ENCODE measurements at places on chromosomes 2 and 18.

DNA sequence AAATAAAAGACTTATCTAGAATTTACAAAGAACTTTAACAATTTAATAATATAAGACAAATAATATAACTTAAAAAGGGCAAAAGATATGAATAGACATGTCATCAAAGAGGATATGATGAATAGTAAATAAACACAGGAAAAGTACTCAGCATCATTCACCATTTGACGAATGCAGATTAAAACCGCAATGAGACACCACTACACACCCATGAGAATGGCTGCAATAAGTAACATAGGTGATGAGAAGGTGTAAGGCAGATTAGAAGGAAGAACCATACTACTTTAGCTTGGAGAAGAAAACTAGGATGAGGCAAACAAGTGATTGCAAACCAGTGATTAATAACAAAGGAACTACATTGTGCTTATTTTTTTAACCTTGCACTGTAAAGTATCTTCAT, 152.0 kb downstream of the CYRIA start:
- no peak for DNase-seq

DNA sequence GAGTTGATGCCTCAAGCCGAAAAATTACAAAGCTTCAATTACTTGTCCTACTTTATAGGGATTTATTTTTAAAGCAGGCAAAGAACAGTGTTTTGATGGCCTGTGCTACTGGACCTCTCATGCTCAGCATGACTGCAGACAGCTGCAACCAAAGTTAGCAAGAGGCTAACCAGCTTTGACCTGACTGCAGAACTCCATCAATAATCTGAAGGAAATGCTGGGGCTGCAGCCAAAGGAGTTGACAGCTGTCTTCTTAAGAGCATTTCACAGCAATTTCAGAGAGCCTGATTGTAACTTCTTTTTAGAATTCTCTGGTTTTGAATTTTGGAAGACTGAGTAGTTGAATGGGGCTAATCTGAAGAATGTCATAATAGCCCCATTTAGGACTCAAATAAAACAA, 46.5 kb upstream of the SESTD1 start:
- no peak for DNase-seq

DNA sequence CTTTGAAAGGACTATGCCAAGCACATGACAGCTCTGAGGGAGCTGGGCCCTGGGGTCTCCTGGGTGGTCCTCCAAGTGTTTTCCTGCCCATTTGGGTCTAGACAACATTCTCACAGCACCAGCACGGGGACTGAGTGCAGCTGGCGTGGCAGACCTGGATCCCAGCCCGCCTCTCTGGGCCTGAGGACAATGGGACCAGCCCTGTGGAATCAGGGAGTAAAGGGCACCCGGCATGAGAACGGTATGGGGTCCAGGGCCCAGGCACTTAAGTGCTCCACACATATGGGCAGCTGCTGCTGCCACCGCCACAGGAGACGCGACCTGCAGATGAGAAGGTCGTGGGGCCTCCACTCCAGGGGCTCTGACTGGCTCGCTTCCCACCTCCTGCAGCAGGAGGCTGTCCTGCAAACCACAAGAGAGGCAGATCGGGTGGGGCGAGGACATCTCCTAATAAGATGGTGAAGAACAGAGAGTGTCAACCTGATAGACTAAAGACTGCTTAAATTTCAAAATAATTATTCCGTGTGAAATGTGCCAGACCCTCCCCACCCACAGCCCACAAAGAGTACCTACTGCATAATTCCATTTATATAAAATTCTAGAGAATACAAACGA, 46.3 kb downstream of the FAM178B start:
- peak; percentile 14 for DNase-seq

DNA sequence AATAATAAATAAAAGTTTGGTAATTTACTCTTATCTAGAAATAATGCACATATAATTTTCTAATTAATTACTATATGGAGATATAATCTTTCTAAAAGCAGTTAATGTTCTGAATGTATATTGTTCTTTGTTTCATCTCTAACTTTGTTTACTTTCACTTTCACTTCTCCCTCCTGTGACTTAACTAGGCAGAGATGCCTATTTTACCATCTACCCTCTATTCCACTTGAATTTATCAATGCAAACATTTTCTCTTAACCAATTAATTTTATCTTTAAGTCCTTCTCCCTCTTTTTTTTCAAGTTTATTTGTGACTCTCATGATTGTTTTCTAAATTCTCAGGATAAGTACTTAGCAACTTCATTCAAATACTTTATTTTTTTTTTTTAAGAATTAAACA, 55.1 kb upstream of the IL1RL1 start:
- no peak for DNase-seq

GRCh38 chr2:191854382-191855372, 7.8 kb upstream of the CAVIN2 start:
- DNase-seq = no peak

- DNase-seq = no peak
Measured at GRCh38 chr2:202065876-202066275, 7.2 kb upstream of the KIAA2012 start.

- DNase-seq = no peak
Measured at GRCh38 chr2:136375017-136375901, 257.3 kb upstream of the CXCR4 start.

DNA sequence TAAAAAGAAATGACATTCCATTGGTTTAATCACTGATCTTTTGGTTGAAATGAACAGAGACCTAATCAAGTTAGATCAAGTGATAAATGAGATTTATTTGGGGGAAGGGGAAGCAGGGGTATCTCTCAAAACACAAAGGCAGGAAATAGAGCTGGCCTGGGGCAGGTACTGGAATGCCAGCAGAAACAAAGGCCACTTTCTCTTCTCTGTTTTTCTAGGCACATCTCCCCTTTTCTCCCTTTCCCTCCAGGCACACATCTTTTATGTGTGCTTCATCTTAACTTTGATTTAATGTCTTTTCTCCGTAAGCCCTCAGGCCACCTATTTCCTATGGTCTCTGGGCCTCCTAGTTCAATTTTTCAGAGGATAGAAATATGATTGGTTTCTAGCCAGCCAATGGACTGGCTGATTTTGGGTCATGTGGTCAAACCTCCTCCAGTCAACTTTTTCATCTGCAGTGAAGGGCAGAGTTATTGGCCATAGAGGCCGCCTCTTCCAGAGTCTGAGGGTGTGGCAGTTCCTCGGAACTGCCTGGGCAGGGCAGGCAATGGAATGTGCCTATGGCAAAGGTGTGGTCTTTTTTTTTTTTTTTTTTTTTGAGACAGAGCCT, 58.9 kb upstream of the FAM136A start:
- DNase-seq = no peak

GRCh38 chr2:152025678-152026287, 73.1 kb downstream of the CACNB4 start:
- DNase-seq = peak; percentile 73

DNA sequence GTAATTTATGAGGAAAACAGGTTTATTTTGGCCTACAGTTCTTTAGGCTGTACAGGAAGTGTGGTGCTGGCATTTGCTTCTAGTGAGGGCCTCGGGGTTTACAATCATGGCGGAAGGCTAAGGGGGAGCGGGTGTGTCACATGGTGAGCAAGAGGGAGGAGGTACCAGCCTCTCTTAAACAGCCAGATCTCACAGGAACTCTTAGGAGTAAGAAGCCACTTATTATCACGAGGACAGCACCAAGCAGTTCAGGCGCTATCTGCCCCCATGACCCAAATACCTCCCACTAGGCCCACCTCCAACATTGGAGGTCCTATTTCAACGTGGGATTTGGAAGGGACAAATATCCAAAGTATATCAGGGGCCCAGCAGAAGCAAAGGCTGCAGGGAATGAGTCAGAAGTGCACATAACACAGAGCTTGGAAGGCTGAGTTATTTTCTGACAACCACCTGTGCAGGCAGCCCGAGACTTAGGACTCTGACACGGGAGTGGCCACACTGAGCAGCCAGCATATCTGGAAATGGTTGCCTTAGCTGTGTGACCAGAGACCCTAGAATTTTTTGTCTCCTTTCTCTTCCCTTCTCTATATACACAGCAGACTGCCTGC, 170.9 kb downstream of the PRPF40A start:
- DNase-seq = no peak

DNA sequence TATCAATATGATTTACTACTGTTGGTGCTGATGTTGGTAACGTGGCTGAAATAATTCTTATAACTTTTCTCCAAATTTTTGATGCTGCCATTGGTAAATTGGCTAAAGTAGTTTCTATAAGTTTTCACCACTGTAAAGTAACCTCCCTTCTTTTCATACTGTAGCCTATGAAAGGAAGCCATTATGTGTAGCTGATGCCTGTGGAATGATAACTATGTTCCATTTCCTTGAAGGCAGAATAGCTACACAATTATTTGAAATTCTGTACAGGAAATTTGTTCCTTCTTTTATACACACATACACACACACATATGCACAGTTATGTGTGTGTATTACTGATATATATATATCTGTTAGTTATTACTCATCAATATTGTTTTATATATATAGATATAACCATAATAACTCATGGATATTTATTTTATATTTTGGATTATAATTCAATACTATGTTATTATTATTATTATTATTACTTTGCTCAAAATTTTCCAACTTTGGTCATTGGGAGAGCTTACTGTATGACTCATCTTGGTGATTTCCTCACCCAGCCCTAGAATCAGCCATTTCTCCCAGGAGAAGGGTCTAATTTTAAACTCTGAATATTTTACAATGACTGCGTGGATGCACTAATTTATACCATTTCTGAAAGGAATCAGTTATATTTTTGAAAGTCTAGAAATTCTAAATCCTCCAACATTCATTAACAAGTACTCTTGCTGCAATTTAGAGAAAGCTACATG, 1677.7 kb downstream of the SUCLG1 start:
- no peak for DNase-seq

- DNase-seq = peak; percentile 77
Measured at GRCh38 chr2:9753276-9753600, 90.0 kb upstream of the TAF1B start.

- DNase-seq = no peak
Measured at GRCh38 chr2:227029426-227030105, 134.4 kb downstream of the COL4A4 start.

DNA sequence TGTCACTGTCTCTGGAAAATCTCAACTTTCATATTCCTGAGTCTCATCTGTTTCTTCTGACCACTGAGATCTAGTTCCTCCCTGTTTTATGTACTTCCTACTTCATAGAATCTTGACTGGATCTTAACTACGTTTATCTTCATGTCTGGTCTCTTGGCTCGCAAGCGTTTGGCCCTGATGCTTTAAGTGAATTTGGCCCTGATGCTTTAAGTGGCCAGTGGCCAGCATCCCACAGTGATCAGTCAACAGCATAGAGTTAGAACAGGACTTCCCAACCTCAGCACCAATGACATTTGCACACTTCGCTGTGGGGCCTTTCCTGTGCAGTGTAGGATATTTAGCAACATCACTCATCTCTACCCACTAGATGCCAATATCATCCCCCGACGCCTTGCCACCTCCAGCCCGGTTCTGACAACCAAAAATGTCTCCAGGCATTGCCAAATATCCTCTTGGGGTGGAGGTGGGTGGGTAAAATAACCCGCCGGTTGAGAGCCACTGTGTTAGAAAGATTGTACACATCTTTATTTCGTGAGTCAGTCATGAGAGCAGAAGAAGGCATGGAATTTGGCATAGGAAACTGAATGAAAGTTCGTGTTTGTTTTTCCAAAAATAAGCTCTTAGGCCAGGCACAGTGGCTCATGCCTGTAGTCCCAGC, 12.2 kb downstream of the TM4SF20 start:
- no peak for DNase-seq

DNA sequence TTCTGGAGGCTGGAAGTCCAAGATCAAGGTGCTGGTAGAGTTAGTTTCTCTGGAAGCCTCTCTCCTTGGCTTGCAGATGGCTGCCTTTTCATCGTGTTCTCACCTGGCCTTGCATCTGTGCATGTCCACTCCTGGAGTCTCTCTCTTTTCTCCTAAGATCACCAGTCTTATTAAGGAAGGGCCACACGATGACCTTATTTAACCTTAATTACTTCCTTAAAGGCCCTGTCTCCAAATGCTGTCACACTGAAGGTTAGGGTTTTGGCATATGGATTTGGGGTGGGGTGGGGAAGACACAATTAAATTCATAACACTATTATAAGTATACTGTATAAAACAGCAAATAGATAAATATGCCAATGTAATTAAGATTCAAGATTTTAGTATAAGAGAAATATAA, 402.4 kb upstream of the HS6ST1 start:
- no peak for DNase-seq

DNA sequence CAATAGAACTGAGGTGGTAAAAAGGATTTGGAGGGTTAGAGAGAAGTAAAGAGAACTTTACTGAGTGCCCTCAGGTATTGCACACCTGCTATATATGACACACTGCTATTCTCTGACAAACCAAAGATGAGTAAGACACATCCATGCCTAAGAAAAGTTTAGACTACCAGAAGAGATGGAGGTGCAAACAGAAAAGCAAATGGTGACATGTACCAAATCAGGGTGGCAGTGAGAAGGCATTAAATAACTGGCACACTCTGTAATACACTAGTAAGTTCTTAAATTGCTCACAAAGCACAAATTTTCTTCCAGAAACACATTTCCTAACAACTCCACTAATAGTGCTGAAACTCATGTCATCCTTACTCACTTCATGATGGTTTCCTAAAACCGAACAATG, 88.6 kb downstream of the KCTD18 start:
- no peak for DNase-seq

DNA sequence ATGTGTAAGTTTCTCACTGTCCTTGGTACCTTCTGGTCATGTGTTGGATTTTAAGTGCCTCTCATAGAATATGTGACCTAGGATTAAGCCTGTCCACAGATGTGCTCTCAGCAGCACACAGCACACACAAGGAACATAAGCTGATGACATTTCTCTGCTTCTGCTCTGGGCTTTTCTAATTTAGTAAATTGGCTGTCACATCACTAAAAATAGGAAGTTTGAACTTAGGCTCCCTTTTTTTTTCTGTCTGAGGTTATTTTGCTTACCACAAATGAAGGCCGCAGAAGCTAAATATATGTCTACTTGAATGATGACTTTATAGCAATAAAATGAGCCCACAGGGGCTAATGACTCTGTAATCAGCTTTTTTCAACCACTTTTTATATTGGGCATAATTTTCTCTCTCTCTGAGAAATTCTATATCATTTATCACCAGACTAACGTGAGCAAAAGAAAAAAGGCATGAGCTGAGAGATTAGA, 150.2 kb upstream of the KLHL14 start:
- DNase-seq = no peak

GRCh38 chr2:44936275-44936674, 5.2 kb upstream of the SIX3 start:
- no peak for DNase-seq

DNA sequence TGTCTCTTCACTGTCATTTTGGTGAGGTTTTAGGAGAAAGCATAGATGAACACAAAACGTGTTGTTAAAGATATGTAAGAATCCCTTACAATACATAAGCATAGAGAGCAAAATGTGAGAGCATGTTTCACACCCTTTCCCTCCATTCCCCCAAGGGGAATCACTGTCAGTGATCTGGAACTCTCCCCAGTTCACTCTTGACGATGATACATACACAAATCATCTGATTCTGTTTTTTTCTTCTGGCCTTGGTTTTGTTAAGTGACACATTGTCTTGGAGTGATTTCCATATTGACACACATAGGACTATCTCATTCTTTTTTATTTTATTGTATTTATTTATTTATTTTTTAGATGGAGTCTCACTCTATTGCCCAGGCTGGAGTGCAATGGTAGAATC, 53.7 kb upstream of the TANC1 start:
- no peak for DNase-seq
